ENCODE measurements at places on chromosomes 7 and 10.

DNA sequence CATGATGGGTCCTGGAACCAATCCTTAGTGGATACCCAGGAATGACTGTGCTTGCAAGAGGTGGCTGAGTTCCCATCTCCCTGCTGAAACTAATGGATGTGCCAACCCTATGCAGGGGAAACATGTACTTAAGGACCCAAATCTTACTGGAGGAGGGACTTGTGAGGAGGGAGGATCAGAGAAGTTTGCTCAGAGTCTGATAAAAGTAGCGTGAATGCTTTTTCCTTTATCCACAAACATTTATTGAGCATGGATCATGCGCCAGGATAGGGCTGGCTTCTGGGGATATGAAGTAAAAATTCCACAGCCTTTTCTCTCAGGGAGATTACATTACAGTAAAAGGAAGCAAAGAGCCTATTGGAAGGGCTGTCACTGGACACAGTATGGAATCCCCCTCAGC, 358.5 kb downstream of the RPS24 start:
- no peak for DNase-seq

- DNase-seq: no peak
These were observed 12.2 kb downstream of the TRPV6 start for GRCh38 chr7:142873281-142873784.

- no peak for DNase-seq
These were observed 60.8 kb upstream of the KCNMA1 start for GRCh38 chr10:77698267-77698931.

DNA sequence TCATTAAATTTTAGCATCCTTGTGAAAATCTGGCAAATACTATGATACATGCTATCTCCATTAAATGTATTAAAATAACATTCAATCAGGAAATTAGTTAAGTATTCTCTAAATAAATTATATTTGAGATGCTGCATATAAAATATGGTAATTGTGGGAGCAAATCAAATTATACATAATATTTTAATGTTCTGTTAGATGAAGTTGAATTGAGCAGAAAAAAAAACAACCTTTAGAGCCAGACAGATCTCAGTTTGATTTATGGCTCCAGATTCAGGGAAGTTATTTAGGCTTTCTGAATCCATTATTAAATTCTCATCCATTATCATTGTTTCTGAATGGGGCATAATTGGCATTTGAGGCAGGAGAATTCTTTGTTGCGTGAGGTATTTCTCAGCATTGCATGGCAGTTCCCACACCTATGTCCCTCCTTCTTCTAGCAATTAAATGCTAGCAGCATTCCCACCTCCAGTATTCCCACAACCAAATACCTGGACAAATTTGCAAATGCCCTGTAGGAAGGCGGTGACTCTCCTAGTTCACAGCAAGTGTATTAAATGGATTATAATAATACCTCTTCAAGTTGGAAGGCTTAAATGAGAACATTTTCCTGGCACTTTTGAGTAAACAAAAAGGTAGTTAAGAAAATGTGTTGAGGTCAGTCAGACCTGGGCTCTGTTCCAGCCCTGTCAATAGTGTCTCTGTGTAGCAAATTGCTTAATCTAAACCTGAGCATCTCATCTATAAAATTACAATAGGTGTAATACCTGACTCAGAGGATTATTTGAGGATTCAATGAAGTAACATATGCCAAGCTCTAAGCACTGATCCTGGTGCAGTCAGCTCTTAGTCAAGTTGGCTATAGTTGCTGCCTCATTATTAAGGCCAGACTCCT, 108.9 kb downstream of the RNLS start:
- DNase-seq: no peak

- DNase-seq: no peak
These were observed 153.8 kb downstream of the PRKG1 start for GRCh38 chr10:51227897-51228713.

Measured in fibroblast of upper back skin (primary cell).